Cardiac muscle cell (in vitro differentiated cells and primary cell): ENCODE measurements at places on chromosomes 5 and 9. TPM values are rescaled to one million over a fixed set of nuclear protein-coding genes. Genes with fewer than 3 reads are reported as not detected.

DNA sequence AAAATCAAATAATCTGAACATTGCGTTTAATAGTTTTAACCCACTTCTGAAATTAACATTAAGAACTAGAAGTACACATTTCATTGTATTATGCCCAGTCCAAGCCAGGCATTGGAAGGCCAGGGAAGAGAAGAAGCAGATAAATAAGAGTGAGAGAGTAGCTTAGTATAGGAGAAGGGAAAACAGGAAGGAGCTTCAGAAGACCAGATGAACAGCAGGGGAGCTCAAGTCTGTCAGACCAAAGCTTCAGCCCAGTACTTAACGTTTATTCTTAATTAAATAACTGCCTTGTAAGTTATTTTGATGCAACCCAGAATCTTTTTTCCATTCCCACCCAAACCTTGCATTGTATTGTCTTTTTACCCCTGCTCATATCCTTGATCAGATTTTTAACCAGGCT lies 11.5 kb upstream of the FAM120AOS start:
- DNase-seq, result no peak

DNA sequence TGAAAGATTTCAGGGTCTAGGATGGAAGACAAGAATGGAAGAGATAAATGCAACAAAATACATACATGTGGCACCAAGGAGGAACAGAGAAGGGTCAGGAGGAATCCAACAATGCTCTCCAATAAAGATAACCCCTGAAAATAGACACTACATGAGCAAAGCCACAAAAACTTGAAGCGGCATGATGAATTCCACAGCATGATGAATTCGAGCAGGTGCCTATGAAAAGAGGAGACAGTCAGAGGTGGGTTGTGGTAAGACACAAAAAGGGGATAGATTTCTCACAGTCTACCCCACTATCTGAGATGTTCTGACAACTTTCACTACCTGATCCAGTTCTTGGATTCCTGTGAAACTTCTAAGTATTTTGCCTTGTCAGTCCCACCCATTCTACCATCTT lies 81.5 kb upstream of the PAPPA start:
- DNase-seq, result no peak

MYOT gene
- 0.22 TPM in 1 of 2 replicates, not detected in the other for polyA plus RNA-seq

MYMK gene
- not detected in 2 replicates for polyA plus RNA-seq

GABRG2 gene
- polyA plus RNA-seq, result 0.54 and 1.3 TPM in 2 replicates
